ENCODE measurements at places on chromosomes 11 and 22. TPM values are rescaled to one million over a fixed set of nuclear protein-coding genes. Genes with fewer than 3 reads are reported as not detected.

The SMTNL1 gene
- not detected for total RNA-seq

- DNase-seq: no peak
These were observed 25.0 kb upstream of the TMPRSS4 start for GRCh38 chr11:118051611-118052461.

DNA sequence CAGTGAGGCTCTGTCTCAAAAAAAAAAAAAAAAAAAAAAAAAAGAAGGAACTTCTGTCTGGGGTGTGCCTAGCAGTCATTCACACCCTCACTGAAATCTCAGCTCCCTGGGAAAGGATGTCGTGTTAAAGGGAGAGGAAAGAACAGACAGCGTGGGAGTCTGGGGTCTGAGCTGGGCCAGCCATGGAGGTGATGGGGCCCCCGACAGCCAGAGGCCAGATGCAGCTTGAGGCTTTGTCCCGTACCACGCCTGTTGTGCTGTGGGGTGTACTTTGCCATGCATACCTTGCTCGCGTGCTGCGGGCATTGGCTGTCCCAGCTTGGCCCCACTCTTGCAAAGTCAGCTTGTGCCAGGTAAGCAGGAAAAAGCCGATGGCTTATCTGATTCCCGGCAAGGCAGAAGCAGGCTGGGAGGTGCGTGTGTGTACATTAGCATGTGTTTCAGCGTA, 4.6 kb downstream of the SYT12 start:
- no peak for DNase-seq

GRCh38 chr22:36386351-36386899, 1.3 kb downstream of the MYH9 start:
- DNase-seq: no peak

The ACR gene
- total RNA-seq: not detected

DNA sequence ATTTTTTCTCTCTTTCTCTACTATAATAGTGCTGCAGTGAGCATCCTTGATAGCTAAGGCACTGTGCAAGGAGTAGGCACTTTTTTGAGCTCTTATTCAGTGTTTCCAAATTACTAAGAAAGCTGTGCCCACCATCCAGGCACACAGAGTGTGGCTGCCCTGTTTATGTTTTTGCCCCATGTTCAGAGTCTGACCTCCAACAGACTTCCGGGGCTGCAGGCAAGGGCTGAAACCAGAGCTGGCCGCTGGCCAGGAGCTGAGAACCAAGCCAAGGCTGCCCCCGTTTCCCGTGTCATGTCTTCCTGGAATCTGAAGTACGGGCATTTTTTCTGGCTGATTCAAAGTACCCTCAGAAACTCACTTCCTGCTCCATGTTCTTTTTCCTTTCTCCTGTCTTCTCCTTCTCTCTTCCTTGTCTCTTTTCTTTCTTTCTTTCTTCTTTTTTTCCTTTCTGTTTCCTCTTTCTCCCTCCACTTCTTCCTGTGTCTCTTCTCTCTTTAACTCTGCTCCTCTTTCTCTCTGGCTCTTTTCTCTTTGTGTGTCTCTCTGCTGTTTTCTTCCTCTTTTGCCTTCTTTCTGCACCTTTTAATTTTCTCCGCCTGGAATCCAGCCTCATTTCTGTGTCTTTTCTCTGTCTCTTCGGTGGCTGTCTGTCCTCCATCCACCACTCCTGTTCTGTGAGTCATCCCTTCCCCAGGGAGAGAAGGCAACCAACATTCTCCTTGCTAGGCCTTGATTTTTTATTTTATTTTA, 17.0 kb upstream of the KCTD14 start:
- DNase-seq: peak; percentile 46

The PARVG gene
- 71.3 TPM for total RNA-seq

- DNase-seq: no peak
These were observed 5.5 kb downstream of the GP1BB start for GRCh38 chr22:19728836-19729235.

DNA sequence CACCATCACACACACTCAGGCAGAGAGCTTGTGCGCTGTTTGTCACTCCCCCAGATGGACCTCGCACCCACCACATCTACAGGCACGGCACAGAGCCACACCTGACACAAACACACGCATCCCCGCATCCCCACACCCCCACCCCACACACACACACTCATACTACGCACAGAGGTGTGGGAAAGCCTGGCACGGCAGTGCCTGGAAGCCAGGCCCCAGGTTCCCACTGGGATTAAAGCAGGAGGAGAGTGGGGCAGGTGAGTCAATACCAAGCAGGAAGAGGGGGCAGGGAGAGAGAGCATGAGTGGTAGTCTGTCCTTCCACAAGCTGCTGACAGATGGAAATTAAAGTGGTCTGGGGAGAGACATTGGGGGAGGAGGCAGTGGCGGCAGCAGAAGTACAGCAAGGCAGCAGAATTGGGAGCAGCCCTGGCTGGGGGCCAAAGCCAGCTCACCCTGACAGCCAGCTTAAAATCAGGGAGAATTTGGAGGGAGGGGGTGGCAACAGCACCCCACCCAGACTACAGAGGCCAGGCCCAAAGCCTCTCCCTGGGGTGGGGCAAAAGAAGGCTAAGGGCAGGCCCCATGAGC, 20.7 kb downstream of the TNKS1BP1 start:
- DNase-seq: no peak

The BCO2 gene
- 7.2 TPM for total RNA-seq

The LDHAL6A gene
- total RNA-seq: not detected

GRCh38 chr22:37571258-37571991, 8.5 kb downstream of the LGALS2 start:
- DNase-seq: no peak

- DNase-seq: no peak
These were observed 2.9 kb downstream of the KIRREL3 start for GRCh38 chr11:126997641-126998040.

GRCh38 chr11:95541715-95542114, 247.9 kb downstream of the FAM76B start:
- DNase-seq: no peak

DNA sequence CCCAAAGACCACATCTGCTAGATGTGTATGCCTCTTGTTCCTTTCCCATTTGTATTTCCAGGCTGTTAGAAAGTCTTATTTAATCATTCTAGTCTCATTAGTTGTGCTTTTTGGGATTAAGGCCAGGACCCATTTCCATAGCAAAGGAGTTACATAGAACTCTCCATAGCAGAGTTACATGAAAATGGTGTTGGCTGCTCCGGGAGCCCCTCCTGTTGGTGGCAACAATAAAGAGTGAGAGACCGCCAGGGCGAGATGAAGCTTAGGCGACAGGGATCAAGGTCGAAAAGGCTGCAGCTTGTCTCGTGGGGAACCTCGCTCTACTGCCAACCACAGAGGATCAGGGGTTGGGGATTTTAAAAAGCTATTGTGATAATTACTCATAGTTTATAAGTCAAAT, 58.3 kb downstream of the GRIK4 start:
- DNase-seq: no peak

GRCh38 chr22:17402293-17402692, 33.0 kb downstream of the CECR2 start:
- no peak for DNase-seq

DNA sequence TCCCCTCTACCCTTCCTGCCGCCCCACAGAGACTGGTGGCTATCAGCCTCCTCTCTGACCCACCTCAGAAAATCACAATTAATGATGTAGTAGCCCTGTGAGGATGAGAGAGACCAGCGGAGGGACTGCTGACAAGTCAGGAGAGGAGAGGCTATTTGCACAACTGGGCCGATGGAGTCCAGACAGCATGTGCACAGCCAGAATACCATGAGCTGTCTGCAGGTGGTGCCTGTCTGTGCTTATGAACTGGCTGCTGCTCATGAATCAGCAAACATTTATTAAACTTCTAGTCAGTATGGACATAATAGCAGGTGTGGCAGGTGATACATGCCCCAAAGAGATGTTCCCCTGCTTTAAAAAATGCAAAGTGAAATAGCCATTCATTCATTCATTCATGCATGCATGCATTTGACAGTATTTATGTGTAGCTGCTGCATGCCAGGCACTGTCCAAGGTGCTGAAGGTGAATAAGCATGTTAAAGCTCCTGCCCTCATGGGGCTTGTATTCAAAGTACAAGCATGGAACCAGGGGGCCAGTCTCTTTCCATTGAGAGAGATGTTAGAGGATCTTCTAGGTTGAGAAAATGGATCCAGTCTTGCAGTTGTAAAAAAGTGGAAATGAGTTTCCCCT, 141.3 kb downstream of the GRIK4 start:
- DNase-seq: no peak

GRCh38 chr11:25602149-25602548, 729.8 kb upstream of the ANO3 start:
- no peak for DNase-seq

DNA sequence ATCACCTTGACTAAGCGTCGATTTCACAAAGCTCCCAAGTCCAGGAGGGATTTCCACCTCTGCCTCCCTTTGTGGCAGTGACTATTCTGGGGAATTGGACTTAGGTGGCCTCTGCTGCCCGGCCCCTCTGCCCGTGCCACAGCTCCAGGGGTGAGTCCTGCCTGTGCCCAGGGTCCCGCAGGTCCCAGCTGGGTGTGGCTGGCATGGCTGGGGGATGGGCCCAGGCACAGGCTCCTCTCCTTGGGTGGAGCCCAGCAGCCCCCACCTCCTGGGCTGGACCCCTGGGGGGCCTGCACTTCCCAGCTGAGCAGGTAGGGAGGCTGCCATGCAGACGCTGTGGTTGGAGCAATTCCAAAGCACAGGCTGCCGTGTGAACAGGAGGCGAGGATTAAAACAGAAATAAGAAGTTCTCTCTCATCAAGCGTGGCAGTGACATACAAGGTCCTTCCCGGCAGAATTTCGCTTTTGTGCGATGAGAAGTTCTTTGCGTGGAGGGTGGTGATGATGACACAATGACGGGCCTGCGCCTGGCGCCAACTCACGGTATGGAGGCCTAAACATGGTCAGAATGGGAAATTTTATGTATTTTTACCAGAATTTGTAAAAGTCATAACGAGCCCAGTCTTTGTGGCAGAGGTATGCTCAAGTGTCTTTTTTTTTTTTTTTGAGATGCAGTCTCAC, 107.3 kb downstream of the BRD1 start:
- no peak for DNase-seq
